NCI-H345 (cell line): ENCODE measurements at places on chromosomes 7 and 10.

GRCh38 chr10:23293973-23294590, 50.5 kb downstream of the C10orf67 start:
- no peak for DNase-seq

DNA sequence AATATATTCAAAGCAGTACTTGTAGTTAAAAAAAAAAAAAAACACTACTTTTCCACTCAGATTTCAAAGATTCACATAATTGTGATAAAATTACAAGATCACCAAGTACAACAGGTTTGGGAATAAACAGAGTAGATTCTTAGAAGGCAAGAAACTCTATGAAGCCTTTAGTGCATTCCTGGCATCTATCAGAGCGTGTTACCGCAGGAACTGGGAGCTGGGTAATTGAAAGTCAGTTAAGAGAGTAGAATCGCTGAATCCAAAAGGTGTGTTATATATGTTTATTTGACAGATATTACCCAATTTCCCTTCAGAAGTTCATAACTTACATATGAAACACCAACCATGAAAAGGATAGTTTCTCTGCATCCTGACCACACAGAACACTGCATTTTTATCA, 159.2 kb upstream of the PLXNA4 start:
- DNase-seq = no peak

GRCh38 chr10:17428351-17429097, 25.9 kb downstream of the ST8SIA6 start:
- no peak for DNase-seq

- DNase-seq = no peak
Measured at GRCh38 chr7:5322621-5323410, 40.1 kb downstream of the SLC29A4 start.

- no peak for DNase-seq
Measured at GRCh38 chr7:47455872-47456185, 126.1 kb downstream of the TNS3 start.

DNA sequence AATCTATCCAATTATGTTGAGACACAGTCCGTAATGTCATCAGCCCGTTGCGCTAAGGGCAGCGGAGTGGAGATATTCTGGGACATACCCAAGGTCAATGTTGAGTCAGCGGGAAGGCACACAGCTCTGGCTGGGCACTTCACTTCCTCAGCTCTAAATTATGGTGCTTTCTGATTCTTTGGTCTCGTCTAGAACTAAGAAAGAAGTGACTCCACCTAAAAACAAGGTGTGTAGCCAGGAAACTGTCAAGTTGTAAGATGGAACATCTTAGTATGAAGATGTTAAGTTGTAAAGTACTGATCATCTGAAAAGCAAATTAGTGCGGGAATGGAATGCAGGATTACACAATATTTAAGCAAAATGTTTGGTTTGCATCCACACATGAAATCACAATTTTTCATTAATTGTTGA, 43.1 kb downstream of the BAIAP2L1 start:
- DNase-seq = no peak

DNA sequence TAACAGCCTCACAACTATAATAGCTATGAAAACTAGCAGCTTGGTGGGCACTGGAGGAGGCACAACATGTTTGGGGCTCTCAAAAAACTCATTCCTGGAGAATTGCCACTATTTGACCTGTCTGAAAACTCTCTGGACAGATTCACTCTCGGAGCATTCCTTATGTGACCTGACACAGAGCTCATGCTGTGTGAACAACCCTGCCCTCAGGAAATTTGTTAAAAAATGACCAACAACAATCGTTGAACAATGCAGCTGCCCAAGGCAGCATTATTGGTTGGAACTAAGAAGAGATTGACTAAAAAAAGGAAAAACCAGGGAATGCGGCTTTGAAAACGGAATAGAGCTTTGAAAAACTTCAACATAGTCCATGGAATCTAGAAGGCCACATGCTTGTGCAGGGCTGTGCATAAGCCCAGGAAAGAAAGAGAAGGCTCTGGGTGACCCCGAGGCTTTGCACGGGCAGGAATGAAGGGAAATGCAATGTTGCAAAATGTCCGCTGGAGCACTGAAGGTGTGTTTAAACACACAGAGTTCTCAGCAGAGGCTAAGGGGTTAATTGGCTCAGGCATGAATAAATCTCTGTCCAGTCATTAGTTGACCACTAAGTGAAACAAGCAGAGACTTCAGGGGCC, 52.8 kb downstream of the NAMPT start:
- no peak for DNase-seq

DNA sequence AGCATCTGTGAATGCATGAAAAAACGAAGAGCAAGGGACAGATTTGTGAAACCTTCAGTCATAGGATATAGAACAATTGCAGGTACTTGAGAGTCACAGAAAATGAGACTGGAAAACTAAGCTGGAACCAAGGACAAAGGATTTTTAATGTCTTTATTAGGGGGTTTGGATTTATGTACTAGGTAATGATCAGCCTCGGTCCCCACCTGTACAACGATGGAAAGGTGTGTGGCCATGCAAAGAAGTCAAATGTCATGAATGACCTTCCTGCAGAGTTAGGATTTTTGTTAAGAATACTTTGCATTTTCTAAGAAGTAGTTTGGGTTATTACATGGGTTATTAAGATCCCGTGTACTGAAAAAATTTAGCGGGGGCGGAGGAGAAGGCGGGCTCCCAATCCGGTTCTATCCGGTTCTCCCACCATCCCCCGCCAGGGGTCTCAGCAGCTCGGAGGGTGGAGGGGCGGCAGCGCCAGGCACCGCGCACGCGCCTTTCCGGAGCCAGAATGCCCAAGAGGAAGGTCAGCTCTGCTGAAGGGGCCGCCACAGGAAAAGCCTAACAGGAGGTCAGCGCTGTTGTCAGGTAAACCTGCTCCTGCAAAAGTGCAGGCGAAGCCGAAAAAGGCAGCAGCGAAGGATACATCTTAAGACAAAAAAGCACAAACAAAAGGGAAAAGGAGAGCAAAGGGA, 327.5 kb upstream of the PLXDC2 start:
- DNase-seq = no peak

DNA sequence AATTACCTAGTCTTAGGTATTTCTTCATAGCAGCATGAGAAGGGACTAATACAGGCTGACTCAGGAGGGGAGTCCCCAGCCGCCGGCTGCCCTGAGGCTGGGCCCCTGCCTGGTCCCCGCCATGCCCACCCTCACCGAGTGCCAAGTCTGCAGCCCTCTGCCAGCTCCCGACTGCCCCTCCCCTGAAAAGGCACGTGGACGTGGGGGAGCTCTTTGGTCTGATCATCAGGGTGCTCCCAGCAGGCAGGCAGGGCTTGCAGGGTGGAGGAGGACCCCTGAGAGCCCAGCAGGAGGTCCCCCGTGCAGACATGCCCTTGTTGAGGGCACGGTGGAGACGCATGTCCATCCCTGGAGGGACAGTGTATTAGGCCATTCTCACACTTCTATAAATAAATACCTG, 110.9 kb downstream of the UNCX start:
- DNase-seq = no peak

GRCh38 chr10:13327534-13327933, 20.6 kb downstream of the SEPHS1 start:
- no peak for DNase-seq

GRCh38 chr7:109256762-109257560, 687.3 kb downstream of the DNAJB9 start:
- no peak for DNase-seq

GRCh38 chr10:69558559-69558958, 14.7 kb downstream of the NEUROG3 start:
- no peak for DNase-seq

DNA sequence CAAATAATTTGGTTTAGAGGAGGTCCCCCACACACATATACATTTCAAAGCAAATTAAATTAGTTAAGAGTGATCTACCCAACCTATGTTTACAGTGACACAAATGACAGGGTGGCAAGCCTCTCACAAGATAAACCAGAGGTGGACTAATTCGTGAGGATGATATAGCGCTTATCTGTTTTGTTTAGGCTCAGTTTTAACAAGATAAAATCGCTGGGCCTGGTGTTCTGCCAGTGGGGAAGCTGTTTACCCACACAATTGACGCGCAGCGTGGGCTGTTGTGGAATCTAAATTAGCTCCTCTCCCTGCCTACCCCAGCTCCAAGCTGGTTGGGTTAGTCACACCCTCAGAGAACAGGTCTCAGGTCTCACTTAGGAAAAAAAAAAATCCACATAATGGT, 16.7 kb upstream of the PLXNA4 start:
- no peak for DNase-seq

GRCh38 chr10:6208799-6209235, 6.1 kb downstream of the PFKFB3 start:
- DNase-seq = no peak

GRCh38 chr10:63128443-63128842, 4.7 kb upstream of the NRBF2 start:
- DNase-seq = no peak

- DNase-seq = no peak
Measured at GRCh38 chr10:79060641-79061255, 8.0 kb upstream of the ZMIZ1 start.

- peak; percentile 9 for DNase-seq
Measured at GRCh38 chr10:133276435-133277201, at the start of gene ADAM8. ADAM8 (minus strand) TSS chr10:133276868; CDS start chr10:133276817, 51 bp downstream.

DNA sequence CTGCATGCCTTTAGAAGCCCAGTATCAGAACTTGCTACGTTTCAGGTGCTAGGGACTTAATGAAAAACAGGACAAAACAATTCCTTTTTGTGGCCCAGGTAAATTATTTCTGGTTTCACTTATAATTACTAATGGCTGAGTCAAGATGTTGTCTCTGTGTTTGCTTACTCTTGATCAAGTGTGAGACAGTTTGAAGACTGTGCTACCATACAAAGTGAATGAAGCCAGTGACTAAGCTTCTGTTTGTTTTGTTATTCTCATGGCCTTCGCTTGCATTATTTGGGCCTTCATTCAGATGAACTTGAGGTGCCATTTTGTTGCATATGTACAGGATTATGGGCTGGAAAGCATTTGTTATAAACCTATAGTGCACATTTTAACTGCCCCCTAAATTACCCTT, 17.9 kb downstream of the SMNDC1 start:
- DNase-seq = no peak

- no peak for DNase-seq
Measured at GRCh38 chr7:48703466-48703865, 220.9 kb upstream of the CDC14C start.

DNA sequence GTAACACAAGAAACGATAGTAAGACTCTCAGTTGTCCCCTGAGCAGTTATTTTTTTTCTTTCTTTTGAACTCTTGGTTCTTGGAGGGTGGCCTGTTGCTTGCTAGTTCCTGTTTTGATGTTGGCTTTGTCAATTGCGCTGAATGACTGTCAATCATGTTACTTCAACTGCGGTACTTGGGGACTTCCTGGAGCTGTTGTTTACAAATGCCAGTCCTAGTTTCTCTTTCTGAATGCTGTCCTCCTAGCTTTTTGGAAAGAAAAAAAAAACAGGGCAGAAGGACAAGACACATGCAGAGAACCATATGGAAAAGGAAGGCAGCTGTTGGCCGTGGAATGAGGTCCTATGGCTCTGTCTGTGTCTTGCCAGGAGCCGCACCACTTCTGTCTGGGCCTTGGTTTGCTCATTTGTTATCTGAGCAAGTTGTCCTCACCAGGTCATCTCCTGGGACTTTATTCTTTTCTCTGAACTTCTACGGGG, 7.0 kb upstream of the PDCD4 start:
- no peak for DNase-seq

- peak; percentile 26 for DNase-seq
Measured at GRCh38 chr7:21568762-21569161, 25.9 kb downstream of the DNAH11 start.

DNA sequence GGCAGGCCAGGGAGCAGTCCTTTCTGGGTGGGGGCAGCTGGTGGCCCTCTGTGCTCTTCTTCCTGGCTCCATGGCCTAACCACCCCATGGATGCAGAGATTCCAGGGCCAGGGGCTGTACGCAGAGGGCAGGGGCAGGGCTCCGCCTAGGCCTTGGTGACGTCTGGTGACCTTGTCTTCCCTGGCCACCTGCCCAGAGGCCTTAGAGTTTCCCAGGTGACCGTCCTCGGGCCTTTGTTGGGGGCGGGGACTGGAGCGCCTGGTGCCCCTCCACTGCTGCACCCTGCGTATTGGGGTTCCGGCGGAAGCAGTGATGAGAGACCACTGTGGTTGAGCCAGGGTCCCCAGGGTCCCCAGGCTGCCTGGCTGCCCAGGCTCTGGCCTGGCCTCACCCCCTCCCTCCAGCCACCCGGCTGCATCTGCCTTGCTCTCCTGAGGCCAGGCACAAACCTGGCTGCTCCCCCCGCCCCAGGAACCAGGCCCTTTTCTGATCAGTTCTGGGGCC, 10.3 kb downstream of the PWWP2B start:
- DNase-seq = no peak

GRCh38 chr7:69622960-69623359, 24.7 kb downstream of the AUTS2 start:
- DNase-seq = no peak

- peak; percentile 56 for DNase-seq
Measured at GRCh38 chr7:134458341-134458805, 527 bp downstream of the AKR1B1 start.

- no peak for DNase-seq
Measured at GRCh38 chr7:99729486-99730237, 5.3 kb downstream of the CYP3A7 start.

DNA sequence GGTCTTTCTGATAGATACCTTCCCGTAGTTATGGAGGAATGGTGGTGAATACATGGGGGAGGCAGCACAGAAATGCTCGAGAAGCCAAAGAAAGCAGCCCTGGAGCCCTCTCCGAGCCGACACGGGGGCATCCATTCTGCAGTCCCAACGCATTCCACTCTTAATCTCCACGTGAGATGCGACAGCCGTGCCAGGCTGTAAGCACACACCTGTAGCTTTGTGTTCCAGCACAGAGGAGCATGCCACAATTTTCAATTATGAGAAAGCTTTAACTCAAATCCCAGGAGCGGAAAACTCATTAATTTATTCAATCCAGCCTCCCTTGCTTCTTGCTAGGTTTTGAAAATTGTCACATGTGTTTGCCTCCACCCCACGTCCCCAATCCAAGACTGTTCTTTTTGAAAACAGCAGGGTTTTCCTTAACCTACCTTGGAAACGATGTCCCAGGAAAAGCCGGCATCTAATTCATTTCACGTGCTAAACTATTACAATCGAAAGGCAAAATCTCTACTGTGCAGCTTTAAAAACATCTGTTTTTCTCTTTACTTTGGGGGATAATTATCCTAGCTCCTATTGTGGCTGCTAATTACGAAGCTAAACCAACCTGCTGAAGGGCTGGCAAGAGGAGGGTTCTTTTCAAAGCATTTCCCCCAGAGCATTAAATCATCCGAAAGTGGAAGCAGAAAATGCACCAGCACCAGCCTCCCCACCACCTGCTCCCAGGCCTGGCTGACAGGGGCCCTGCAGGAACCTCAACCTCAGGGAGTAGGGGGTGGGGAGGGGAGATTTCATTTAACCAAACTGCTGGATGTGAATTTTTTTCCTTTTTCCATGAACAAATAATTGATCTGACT, 56.0 kb upstream of the CHST15 start:
- DNase-seq = peak; percentile 76
